Breast epithelium (tissue), 4 donors: ENCODE measurements at places on chromosomes 2 and 18. TPM values are rescaled to one million over a fixed set of nuclear protein-coding genes. Genes with fewer than 3 reads are reported as not detected.

DNA sequence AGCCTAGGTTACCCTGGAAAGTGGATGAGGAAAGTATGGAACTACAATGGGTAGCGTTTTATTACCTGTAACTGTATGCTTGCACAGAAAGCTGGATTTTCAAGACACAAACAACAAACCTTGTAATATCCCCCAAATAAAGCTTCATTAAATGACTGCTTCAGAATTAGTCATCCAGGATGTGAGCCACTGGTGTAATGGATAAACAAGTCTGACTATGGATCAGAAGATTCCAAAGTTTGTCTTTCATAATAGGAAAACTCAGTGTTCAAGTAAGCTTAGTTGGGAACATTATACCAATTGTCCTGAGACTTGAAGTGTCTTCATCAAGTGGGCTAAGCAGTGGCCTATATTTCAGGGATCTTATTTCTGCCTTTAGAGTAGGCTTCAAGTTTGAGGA, 518.8 kb downstream of the LRP1B start:
- no peak for DNase-seq

DNA sequence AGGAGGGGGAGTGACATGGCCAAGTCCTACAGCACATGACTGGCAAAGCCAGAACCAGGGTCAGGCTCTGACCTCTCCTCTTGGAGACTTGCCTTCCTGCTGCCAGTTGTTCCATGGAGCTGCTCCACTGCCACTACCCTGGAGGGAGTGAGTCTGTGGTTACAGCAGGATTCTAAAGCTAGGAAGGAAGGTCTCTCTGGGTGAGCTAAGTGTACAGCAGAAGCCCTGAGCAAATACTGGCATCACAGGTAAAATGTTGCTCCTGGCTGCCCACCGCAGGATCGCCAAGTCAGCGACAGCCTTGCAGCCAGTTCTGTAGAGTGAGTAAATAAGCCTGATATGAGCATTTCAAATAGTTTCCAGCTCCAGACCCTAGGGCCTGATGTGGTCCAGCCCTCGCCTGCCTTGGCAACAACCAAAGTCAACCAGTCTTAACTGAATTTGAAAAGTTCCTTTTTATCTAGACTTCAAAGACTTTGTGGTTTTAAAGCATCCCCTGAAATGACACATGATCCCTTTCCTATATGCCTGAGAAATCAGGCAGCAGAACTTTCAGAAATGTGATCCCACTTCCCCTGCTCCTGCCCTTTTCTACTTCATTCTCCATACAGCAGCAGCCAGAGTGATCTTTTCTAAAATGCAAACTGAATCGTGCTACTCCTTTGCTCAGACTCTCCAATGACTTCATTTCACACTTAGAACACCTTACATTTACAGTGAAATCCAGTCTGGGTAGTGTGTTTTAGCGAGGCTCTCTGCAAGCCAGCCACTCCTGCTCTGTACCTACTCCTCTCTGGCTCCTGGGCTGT, 114.3 kb downstream of the MGAT5 start:
- DNase-seq = no peak

GRCh38 chr2:231810905-231811304, 24.7 kb downstream of the COPS7B start:
- no peak for DNase-seq

GRCh38 chr2:14903709-14904374, 271.3 kb downstream of the LRATD1 start:
- DNase-seq = no peak

DNA sequence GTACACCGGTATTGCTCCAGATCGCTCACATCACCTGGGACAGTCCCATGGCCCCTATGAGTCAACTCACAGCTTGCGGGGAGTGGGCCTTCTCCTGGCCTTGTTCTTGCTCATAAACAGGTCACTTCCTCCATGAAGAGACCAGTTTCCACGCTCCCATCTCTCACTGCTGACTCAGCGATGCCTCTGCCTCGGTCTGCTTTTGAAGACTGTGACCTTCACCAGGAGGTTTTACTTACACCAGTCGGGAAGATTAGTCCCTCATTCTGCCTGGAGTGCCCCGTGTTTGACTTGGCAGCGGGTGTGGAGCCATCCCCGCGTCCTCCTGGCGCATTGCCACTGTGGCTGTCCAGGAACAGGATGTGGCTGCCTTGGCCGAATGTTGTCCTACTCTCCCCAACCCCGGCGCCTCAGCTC, 159.8 kb downstream of the RHBDD1 start:
- peak; percentile 88 for DNase-seq

- no peak for DNase-seq
Observed at GRCh38 chr2:133957724-133958480, 296.0 kb upstream of the MGAT5 start.

- no peak for DNase-seq
Observed at GRCh38 chr18:2916184-2916583, 69.4 kb downstream of the EMILIN2 start.

GRCh38 chr2:117801826-117802225, 12.7 kb upstream of the DDX18 start:
- no peak for DNase-seq

- DNase-seq = no peak
Observed at GRCh38 chr2:224211791-224212190, 172.7 kb upstream of the SERPINE2 start.

DNA sequence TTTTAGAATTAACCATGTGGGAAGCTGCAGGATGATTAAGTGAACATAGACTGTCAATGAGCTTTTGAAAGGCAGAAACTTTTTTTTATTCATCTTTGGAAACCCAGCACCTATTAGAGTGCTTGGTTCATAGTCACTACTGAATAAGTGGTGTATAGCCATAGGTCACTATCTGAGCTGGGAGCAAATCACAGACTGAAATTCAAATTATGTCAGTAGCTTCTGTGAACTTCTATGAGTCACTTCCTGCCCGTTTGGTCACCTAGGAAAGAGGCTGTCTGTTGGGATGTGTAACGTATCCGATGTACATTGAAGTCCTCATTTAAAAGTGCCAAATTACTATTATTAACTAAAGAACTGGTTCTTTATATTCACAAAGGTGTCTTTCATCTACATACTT, 20.5 kb upstream of the SLC40A1 start:
- DNase-seq = no peak

- DNase-seq = no peak
Observed at GRCh38 chr2:1976728-1977416, 232.6 kb upstream of the PXDN start.

DNA sequence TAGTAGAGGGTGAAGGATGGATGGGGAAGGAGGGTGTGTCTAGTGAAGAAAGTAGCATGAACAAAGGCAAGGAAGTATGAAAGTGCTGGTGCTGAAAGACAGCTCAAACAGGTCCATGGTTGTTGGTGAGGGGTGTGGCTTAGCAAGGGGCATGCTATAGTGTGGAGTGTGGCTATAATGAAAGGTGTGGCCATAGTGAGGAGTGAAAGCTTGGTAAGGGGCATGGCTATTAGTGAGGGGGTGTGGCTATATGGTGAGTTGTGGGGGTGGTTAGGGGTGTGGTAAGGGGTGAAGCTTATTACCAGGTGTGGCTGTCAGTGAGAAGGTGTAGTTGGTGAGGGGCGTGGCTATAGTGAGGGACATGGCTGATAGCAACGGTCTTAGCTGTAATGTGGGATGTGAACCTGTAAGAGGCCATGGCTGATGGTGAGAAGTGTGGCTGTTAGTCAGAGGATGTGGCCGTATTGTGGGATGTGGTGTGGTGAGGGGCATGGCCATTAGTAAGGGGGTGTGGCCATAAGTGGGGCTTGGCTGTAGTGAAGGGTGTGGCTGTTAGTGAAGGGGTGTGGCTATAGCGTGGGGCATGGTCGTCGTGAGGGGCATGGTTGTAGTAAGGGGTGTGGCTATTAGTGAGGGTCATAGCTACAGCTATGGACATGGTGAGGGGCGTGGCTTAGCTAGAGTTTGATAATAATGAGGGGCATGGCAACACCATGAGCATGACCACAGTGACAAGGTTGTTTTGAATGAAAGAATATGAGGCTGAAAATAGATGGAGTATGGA, 549.6 kb downstream of the FBXO15 start:
- DNase-seq = no peak

- no peak for DNase-seq
Observed at GRCh38 chr2:219508971-219509779, 5.1 kb upstream of the ASIC4 start.

GRCh38 chr2:118386641-118387302, 298.5 kb downstream of the INSIG2 start:
- no peak for DNase-seq

DNA sequence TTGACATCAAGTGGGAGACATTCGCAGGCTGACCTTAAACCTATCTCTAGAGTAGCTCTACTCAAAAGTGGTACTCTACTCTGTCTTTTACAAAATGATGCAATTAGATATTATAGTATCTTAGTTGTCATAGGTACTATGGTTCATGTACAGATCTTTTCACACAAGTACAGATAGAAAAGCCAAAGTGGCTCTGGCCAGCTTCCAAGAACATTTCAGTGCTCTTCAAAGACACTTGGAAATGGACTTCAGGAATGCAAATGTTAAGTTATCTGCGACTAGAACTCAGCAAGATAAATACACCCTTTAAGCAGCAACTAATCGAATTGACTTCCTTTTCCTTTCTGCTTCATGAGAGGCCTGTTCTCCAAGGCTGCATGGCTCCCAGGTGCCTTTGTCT, 718.7 kb upstream of the FAM98A start:
- no peak for DNase-seq

DNA sequence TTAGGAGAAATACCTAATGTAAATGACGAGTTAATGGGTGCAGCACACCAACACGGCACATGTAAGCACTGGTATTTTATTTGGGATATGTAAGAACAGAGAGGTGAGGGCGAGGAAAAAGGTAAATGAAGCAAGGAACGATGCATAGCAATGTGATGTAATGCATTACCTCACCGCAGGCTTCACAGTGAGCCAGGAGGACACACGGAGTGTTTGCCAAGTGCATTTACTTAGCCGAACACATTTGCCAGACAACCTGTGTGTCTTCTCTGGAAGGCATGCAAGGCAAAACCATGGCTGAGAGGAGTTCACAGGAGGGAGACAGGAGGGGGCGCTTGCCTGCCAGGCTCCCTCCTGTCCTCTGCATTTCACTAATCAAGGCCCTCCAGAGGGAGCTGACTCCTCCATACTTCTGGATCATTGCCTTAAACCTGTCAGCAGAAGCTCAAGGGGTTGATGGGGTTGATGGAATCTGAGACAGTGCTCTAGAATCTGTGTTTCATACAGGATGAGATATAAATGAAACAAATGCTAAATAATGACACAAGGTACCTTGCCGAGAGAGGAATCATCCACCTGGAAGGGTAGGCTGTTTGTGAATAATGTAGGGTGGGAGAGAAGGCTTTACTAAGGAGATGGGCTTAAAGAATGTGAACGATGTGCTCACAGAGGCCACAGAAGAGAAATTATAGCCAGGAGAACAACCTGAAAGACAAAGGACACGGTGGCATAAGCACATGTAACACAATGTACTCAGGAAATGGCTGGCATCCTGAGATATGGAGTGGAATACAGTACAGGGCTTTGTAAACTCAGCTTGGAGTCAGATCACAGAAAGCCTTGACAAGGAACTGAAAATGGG, 9.1 kb upstream of the TPRKB start:
- DNase-seq = no peak

GRCh38 chr2:202378001-202378400, 1.9 kb downstream of the BMPR2 start:
- no peak for DNase-seq

DNA sequence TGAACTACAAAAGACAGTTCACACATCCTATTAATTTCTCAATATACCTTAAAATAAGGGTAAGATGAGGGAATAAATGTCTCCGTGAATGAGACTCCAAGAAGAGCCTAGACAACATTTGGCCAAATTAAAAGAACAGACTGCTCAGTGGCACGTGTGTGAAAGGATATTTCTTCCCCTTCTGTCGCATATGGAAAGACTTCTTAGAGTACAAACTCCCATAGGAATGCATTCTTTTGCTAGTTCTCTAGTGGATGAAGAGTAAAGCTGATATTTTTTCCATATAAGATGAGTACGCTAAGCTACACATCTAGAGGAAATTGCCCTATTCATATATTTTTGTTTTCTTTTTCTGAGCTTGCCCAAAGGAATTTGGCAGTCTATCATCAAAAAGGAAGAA, 710.0 kb upstream of the ID2 start:
- no peak for DNase-seq

DNA sequence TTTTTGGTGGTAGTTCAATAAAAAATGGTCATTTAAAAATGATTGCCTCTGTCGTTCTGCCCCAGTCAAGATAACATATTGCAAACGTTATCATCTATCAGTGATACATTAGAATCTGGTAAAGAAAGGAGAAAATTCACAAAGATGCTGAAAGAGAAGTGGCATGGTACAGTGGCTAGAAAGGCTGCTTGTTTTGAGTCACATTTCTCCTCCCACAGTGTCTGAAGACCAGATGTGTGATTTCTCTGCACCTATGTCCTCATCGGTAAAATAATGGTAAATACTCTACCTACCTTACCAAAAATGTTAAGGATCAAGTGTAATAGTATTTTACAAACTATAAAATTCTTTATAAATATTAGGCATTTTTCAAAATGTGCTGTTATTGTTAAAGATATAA, 76.1 kb upstream of the NOSTRIN start:
- no peak for DNase-seq

- no peak for DNase-seq
Observed at GRCh38 chr2:162890690-162891311, 52.2 kb upstream of the KCNH7 start.

DNA sequence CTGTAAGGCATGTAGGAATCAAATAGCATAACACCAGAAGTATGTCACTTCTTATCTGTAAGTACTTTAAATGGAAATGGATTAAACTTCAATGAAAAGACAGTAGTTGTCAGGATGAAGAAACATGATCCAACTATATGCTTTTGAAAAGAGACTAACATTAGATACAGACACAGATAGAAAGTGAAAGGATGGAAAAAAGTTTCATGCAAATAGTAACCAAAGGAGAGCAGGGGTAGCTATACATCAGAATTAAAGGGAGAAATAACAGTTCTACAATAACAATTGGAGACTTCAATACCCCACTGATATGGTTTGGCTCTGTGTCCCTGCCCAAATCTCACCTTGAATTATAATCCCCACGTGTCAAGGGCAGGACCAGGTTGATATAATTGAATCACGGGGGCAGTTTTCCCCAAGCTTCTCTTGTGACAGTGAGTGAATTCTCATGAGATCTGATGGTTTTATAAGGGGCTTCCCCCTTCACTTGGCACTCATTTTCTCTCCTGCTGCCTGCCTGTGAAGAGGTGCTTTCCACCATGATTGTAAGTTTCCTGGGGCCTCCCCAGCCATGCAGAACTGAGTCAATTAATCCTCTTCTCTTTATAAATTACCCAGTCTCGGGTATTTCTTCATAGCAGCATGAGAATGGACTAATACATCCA, 205.4 kb upstream of the CDH2 start:
- no peak for DNase-seq

- DNase-seq = peak; percentile 65
Observed at GRCh38 chr18:25230658-25231326, 121.2 kb downstream of the ZNF521 start.

GRCh38 chr18:9563331-9563730, 51.0 kb downstream of the PPP4R1 start:
- DNase-seq = no peak

The NEB gene
- total RNA-seq = 2.8 TPM

The CLEC4F gene
- total RNA-seq = not detected

The VSNL1 gene
- 2.6 TPM for total RNA-seq

The LGALSL gene
- total RNA-seq = 9.4 TPM

The SPHKAP gene
- 0.66 TPM for total RNA-seq

The LDLRAD4 gene
- 94.3 TPM for total RNA-seq

The UGT1A10 gene
- not detected for total RNA-seq

The DNAH7 gene
- total RNA-seq = 7.2 TPM

The COLEC11 gene
- 1.0 TPM for total RNA-seq

The FER1L5 gene
- total RNA-seq = not detected
